NCI-H524 (cell line): ENCODE measurements at places on chromosomes 7 and 10.

GRCh38 chr7:97203957-97204356 lies 86.5 kb downstream of the SDHAF3 start:
- DNase-seq: no peak

GRCh38 chr7:151776876-151777494 lies 99.9 kb downstream of the PRKAG2 start:
- no peak for DNase-seq

- no peak for DNase-seq
Measured at GRCh38 chr10:131781076-131781475, 119.7 kb upstream of the PPP2R2D start.

DNA sequence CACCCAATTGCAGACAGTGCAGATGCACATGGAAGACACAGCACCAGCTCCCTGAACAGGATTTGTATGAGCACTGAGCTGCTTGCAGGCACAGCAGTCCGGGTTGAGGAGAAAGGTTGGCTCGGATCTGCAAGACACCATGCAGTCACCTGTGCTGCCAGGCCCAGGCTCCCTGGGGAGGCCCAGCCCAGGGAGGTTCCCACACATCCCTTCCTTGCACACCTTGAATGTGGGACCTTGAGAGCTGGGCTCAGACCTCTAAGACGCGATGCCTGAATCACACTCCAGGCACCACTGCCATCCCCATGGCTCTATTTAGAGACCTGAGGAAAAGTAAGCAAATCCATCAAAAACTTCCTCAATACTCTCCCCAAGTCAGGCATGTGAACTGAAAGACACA lies 397.7 kb downstream of the TCERG1L start:
- no peak for DNase-seq

- no peak for DNase-seq
Measured at GRCh38 chr10:99761365-99761764, 21.1 kb upstream of the ABCC2 start.
